ENCODE measurements at places on chromosomes 5 and 9.

DNA sequence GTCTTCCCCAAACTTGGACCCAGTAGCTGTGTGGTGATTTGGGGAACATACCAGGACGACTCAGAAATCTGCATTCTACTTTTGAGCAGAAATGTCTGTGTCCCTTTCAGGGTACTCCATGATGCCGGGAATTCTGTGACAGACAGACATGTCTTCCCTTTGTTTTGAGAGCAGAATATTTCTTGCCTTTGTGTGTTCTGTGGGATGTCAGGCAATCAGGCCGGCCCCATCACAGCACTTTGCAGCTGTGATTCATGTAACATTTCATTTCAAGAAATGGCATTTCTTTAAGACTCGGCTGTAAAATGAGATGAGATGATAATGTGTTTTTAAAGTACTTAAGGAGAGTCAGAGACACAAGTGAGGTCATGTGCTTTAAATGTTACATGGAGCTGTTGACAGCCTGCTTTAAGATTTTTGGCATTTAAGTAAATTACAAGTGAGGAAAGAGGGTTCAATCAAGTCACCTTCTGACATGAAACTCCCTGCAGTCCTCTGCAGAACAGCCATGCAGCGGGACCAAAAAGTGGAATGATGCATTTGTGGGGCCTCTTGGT is 98.7 kb downstream of the SLC28A3 start:
- DNase-seq: no peak

DNA sequence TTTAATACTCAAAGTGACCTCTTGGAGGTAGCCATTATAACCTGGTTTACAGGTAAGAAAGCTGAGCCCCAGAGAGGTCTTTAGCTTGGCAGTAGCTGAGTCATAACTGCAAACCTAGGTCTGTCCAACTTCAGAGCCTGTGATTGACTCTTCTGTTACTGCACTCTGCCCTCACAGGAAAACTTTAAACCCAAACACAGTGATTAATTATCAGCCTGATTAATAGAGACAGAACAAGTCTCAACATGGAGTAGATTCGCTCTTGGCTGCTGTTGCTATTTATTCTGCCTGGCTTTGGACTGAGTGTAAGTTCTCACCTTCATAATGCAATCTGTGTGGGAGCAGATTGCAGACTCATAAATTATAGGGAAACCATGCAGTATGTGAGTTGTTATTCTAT is 27.4 kb upstream of the TXN start:
- no peak for DNase-seq

- DNase-seq: no peak
These were observed 5.6 kb upstream of the NR5A1 start for GRCh38 chr9:124512806-124513204.

DNA sequence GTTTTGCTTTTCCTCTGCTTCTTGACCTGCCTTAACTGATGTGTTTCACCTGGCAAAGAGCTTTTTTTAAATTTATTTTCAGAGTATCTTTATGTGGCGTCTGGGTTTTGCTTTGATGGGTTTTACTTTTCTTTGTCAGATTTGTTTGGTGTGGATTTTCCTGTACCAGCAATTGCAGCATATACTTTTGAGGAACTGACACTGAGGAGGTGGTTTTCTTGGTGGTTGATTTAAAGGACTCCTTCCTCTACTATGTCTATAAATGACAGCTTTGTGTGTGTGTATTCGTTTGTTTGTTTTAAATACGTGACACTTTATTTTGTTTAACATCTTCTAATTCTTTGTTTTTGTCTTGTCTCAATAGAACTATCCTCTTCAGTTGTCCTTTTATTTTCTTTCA is 1071.9 kb upstream of the ARRDC3 start:
- DNase-seq: no peak

GRCh38 chr5:80150731-80151130 is 105.1 kb downstream of the SERINC5 start:
- no peak for DNase-seq

DNA sequence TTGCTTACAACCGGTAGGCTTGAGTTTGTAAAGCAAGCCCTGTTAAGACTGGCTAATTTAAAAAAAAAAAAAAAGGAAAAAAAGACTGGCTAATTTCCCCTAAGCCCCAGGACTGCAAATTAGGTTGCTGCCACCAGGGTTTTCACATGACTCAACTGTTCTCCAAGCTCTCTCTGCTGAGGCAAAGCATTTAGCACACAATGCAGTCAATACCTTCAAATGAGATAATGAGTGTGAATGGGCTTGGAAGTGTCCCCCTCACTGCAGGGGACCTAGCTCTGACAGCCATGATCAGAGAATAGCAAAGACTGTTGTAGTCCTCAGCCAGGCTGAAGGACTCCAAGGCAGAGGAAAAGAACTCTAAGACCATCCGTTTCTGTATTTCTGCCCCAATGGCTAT is 42.8 kb upstream of the ZSWIM6 start:
- no peak for DNase-seq

DNA sequence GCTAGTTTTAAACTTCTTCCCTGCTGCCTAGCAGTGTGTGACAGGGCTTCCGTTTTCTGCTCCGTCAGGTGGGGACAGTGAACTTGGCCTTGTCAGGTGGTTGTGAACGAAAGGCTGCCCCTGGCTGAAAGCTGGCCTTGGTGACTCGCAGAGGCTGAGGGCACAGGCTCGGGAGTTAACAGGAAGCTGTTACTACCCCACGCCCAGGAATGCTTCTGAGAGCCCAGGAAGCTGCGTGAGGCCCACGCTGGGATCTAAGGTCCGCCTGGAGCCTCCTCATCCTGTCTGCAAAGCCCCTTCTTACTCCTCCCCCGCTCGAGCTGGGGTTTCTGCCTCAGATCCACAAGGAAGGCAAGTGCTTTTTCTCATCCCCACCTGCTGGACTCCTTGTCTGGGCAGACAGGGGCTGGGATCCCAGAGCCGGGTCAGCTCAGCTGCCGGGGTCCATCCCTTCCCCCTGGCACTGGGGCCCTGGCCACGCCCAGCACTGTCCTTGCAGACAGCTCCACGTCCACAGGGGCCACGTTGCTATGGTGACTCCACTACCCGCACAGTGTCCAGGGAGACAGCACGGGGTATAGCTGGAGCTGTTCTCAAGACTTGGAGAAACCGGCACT is 124.7 kb upstream of the TBC1D2 start:
- no peak for DNase-seq

- no peak for DNase-seq
These were observed 45.3 kb upstream of the NKD2 start for GRCh38 chr5:963310-963672.
